Kidney epithelial cell (primary cell): ENCODE measurements at places on chromosomes 7 and 10.

GRCh38 chr7:97174303-97174702, 56.8 kb downstream of the SDHAF3 start:
- no peak for DNase-seq

GRCh38 chr10:74079028-74079935, 71.3 kb downstream of the AP3M1 start:
- DNase-seq: no peak

GRCh38 chr10:116178086-116178605, 94.9 kb downstream of the GFRA1 start:
- DNase-seq: no peak

- no peak for DNase-seq
Measured at GRCh38 chr7:151239837-151240459, 7.7 kb downstream of the CHPF2 start.

- DNase-seq: no peak
Measured at GRCh38 chr10:113078282-113078907, 128.3 kb downstream of the TCF7L2 start.

- DNase-seq: no peak
Measured at GRCh38 chr10:31030800-31031199, 865 bp downstream of the ZNF438 start.

GRCh38 chr7:124013306-124013705, 19.6 kb downstream of the TMEM229A start:
- DNase-seq: no peak

DNA sequence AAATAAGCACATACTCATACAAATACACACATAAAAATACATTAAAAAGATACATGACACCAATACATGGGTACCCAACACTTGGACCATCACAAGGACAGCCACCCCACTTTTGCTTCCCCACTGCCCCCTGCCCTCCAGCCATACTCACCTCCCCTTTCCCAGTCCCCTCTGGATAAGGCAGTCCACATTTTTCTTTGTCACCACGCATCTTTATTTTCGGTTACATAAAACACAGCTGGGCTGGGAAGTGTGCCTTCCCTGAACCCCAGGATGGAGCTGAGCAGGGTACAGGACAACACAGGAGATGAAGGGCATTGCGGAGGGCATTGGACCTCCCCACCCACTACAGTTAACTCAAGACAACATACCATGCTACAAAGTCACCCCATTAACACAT, 1.1 kb upstream of the HOXA3 start:
- DNase-seq: no peak

GRCh38 chr7:39446546-39446945, 119.7 kb upstream of the YAE1 start:
- no peak for DNase-seq

- no peak for DNase-seq
Measured at GRCh38 chr10:103120546-103120945, 72.5 kb downstream of the NT5C2 start.

- no peak for DNase-seq
Measured at GRCh38 chr7:151424799-151425198, 15.0 kb upstream of the WDR86 start.

- DNase-seq: no peak
Measured at GRCh38 chr10:119405520-119405807, 137.1 kb downstream of the RGS10 start.

DNA sequence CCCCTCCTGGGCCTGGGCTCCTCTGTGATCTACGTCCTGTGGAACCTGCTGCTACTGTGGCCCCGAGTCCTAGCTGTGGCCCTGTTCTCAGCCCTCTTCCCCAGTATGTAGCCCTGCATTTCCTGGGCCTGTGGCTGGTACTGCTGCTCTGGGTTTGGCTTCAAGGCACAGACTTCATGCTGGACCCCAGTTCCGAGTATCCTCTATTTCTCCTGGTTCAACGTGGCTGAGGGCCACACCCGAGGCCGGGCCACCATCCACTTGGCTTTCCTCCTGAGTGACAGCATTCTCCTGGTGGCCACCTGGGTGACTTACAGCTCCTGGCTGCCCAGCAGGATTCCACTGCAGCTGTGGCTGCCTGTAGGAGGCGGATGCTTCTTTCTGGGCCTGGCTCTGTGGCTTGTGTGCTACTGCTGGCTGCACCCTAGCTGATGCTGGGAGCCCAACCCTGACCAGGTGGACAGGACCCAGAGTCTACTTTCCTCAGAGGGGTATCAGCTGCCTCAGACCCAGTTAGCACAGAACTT, 37.8 kb upstream of the MMD2 start:
- DNase-seq: no peak

DNA sequence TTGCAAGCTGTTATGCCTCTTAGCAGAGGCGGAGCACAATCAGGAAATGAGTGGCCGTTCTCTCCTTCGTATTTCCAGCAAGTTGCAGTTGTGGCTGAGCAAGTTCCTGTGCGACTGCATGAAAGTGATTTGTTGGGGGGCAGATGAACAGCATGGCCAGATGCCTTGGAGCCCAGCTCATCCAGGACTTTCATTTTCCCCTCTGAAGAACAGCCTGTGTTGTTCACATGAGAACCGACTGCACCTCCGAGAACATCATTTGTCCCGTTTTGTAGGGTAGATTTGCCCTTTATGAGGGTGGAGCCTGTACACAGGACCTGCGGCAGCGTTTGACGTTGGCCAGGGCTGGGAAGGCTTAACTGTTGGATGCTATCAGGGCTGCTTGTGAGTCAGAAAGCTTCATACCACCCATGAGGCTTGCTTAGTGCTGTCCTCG, 4.4 kb downstream of the BAG3 start:
- DNase-seq: no peak

DNA sequence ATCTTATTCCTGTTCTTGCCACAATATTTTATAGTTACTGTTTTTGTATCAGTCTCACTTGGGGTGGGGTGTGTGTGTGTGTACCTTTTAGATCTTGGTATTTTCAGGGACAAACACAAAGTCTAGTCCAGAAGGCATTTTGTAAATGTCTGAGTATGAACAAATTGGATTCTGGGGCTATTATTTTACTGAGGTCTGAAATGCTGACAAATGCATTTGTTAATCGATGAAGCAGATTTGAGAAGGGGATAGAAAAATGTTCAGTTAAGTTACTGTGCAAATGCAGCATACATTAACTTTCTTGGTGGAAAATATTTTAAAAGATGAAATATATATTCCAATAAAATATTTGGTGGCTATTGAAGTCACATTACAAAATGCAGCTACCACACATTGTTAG, 267.4 kb downstream of the EXOC4 start:
- no peak for DNase-seq

GRCh38 chr10:7804216-7804615, 14.1 kb upstream of the TAF3 start:
- no peak for DNase-seq

DNA sequence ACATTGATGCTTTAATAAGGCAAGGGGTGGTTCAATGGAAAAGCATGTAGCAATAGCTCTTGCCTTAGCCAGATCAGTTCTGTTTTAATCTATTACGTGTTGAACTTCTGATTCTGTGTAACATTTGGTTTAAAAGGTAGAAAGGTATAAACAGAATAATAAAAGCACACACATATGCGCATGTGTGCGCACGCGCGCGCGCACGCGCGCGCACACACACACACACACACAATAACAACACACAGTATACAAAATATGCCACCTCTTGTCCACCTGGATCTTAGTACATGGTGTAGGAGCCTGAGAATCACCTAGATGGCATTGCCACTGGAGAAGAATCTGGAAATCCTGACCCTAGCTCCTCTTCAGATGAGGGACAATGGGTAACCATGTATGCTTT, 49.6 kb upstream of the TEX47 start:
- DNase-seq: no peak

DNA sequence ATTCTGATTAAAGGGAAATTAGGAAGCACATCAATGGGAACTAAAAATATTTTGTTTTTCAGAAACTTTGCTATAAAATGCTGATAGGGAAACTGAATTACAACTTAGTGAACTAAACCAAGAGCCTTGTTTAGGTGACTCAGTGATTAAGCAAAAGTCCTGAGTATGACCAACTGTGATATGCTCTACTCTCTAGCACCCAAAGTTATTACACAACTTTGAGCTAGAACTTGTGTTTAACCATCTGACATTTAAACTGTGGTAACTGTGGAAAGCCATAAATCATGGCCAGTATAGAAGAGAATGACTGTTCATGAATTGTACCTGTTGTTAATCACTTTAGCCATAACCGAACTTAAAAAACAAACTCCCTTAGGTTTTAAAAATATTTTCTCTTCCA, 127.4 kb downstream of the ZNF365 start:
- DNase-seq: no peak

DNA sequence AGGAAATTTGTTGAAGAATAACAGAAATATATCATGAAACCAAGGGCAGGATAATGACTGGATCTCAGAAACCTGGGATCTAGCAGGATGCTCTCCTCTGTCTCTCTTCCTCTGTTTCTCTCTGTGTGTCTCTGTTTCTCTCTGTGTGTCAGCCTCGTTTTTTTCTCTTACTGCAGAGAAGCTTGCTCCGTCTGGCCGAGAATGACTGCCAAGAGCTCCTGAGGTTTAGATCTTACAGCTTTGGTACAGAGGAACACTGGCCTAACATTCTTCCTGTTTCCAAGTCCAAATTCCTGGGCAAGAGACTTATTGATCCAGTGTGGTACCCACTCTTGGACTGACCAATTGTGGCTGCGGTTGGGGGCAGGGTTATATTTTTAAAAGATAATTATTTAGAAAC, 564.0 kb downstream of the XPNPEP1 start:
- no peak for DNase-seq
